NB4 (cell line): ENCODE measurements at places on chromosomes 12 and 14.

- peak; percentile 15 for DNase-seq
These were observed 1.4 kb downstream of the PPM1A start for GRCh38 chr14:60250257-60251035.

GRCh38 chr12:39813776-39814175 lies 194.2 kb upstream of the ABCD2 start:
- DNase-seq, result no peak

DNA sequence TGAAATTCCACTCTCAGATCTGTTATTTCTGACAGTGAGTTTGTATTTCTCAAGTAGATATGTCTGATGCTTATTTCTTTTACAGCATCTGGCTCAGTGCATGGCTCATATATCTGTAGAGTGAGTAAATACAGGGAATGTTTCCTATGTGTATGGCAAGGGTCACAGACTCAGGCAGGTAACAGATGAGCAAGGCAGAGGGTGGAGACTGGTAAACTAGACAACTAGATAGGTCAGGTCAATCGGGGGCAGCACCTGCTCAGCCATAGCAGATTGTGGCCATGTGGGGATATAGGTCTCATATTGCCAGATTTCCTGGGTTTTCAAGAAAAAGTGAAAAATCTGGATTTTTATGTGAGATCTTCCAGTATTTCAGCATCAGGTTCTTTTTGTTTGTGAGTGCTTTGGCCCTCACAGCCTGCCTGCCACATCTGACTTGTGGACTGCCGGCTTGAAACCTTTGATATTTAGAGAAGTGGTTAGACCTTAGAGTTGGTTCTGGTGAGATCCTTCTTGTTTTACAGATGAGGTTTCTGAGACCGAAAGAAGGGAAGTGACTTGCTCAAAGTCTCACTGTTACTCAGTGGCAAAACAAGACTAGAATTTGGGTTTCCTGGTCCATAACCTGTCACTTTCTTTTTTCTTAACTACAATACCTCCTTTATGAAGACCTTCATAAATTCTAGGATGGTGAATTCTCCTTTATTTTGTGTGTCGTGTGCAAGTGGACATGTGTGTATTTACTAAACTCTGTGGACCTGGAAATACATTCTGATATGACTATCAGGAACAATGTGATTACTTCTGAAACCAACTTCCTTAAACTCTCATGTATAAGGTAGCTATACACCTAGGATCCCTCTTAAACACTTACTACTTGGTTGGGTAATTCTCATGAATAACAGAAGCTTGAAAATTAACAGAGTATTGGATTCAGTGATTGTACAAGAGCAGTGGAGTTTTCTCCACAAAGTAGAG lies 34.4 kb downstream of the PROX2 start:
- peak; percentile 24 for DNase-seq

- DNase-seq, result no peak
These were observed 97.4 kb upstream of the SSTR1 start for GRCh38 chr14:38110258-38110657.

GRCh38 chr12:16914853-16915252 lies 308.9 kb upstream of the LMO3 start:
- DNase-seq, result no peak

- no peak for DNase-seq
These were observed 609.1 kb downstream of the SOX5 start for GRCh38 chr12:23340351-23340750.

GRCh38 chr12:127555071-127555470 lies 711.9 kb upstream of the TMEM132C start:
- DNase-seq, result no peak

GRCh38 chr14:95185767-95186392 lies 28.6 kb upstream of the DICER1 start:
- DNase-seq, result peak; percentile 93

- no peak for DNase-seq
These were observed 2.3 kb upstream of the ITGA5 start for GRCh38 chr12:54421175-54421878.
